ENCODE measurements at places on chromosomes 7 and 10.

GRCh38 chr7:28280516-28280915 lies 99.9 kb upstream of the JAZF1 start:
- no peaks in the 10 kb centered on the region for H3K36me3 ChIP-seq
- no peak overlapping the region for H3K4me3 ChIP-seq
- H3K4me1 ChIP-seq: no peaks in the 10 kb centered on the region
- no peak overlapping the region for H3K27ac ChIP-seq

DNA sequence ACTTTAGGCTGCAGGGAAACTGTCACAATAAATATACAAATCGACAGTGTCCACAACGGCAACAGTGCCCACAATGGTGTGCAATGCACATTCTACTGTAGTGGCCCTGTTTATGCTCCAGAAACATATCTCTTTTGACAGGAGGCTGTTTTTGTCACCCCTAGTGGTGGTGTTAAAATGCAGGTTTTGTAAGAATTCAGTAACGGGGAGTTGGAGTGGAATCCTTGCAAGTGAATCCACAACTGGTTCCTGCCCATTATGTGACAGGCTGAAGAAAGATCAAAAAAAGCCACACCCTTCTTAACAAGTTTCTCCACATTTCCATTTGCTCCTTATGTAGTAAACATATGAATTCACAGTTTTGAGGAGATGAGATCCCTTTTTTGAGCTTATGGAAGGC lies 58.5 kb downstream of the BEND7 start:
- DNase-seq: no peak
- H3K27ac ChIP-seq: no peak overlapping the region
- H3K27me3 ChIP-seq: no peaks in the 10 kb centered on the region
- no peak overlapping the region for H3K4me3 ChIP-seq
- H3K4me1 ChIP-seq: no peaks in the 10 kb centered on the region

DNA sequence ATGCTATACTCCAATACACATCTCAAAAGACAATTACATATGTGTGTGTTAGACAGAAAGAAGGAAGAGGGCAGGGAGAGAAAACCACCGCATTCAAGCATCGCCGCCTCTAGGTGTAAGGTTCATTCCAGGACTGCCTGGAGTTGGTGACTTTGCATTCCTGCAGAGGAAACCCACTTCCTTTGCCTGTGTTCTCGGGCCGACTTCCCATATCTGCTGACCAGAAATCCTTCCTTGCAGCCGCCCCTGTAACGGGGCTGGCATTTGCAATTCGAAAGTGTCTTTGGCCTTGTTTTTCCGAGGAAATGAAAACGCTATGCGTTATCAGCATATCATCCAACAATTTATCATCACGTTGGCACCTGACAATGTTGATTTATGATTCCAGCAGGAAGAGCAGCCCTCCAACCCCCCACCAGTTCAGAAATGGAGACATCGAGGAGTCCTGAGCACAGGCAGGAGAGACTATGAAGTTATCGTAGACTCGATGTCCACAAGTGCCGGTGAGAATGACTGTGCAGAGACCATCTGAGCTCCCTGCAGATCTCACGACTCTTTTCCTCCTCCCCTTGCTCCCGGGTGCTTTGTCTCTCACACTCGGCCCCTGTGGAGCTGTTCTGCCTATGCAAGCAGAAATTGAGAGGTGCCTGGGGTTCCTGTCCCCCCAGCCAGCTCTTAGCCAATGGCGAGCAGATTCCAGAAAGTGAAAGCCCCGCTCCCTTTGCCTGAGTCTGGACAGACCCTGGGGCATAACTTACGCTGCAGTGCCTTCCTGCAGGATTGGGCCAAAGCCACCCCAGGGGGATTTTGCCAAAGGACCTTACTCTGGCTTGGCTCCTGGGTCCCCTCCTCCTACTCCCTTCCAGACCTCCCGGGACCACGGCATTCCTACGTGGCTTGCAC lies 68.9 kb upstream of the FOXK1 start:
- peaks cover 16% of the 10 kb centered on the region for H3K4me1 ChIP-seq
- H3K27ac ChIP-seq: no peak overlapping the region
- no peaks in the 10 kb centered on the region for H3K36me3 ChIP-seq
- H3K27me3 ChIP-seq: no peaks in the 10 kb centered on the region

DNA sequence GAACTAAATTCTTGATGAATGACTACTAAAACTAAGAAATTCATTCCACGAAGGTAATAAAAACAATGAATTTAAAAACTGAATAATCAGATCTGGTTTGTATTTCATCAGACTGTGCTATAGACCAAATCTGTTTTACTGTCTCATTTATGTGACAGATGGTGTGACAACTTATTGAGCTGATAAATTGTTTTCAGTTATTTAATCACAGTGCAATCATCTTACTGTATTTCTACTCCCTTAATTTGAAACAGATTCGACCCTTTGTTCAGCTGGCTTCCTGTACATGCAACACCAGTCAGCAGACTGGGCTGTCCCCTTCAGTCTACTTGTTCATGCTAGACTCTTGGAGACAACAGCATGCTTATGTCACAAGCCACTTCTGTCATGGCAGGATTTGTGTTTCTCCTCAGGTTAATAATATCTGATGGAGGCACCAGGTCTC lies 150.9 kb downstream of the MBL2 start:
- H3K27ac ChIP-seq: no peak overlapping the region
- no peaks in the 10 kb centered on the region for H3K4me1 ChIP-seq
- H3K4me3 ChIP-seq: no peak overlapping the region
- H3K36me3 ChIP-seq: no peaks in the 10 kb centered on the region
- H3K27me3 ChIP-seq: no peaks in the 10 kb centered on the region

- no peaks in the 10 kb centered on the region for H3K27me3 ChIP-seq
- no peak for DNase-seq
- no peaks in the 10 kb centered on the region for H3K4me1 ChIP-seq
These were observed 119.3 kb upstream of the LAMB4 start for GRCh38 chr7:108249453-108249852.

DNA sequence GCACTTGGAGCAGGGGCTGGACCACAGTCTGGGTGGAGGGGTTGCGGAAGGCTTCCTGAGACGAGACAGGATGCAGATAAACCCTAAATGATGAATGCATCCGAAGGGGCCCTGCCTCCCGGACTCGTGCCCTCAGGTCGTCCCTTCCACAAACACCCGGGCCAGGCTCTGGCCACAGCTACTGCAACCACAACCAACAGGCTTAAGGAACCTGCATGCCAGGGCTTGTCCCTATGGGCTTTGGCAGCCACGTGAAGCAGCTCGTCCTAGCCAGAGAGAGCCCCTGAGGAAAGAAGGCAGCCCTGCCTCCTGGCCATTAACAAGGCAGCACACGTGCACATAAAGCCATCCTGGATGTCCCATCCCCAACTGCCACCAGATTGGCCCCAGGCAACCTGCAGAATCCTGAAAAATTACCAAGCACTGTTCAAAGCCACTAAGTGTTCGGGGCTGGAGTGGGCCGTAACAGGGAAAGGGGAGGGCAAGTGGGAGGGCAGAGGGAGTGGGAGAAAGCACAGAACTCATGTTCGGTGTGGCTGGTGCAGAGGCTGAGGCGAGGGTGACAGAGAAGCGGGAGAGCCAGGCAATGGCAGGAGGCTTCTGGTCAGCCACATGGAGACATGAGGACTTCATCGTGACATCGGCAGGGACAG lies 62.7 kb downstream of the MAD1L1 start:
- no peaks in the 10 kb centered on the region for H3K27me3 ChIP-seq
- no peak overlapping the region for H3K4me3 ChIP-seq
- DNase-seq: no peak
- H3K4me1 ChIP-seq: no peaks in the 10 kb centered on the region
- no peak overlapping the region for H3K27ac ChIP-seq
- H3K36me3 ChIP-seq: peaks cover 2% of the 10 kb centered on the region

DNA sequence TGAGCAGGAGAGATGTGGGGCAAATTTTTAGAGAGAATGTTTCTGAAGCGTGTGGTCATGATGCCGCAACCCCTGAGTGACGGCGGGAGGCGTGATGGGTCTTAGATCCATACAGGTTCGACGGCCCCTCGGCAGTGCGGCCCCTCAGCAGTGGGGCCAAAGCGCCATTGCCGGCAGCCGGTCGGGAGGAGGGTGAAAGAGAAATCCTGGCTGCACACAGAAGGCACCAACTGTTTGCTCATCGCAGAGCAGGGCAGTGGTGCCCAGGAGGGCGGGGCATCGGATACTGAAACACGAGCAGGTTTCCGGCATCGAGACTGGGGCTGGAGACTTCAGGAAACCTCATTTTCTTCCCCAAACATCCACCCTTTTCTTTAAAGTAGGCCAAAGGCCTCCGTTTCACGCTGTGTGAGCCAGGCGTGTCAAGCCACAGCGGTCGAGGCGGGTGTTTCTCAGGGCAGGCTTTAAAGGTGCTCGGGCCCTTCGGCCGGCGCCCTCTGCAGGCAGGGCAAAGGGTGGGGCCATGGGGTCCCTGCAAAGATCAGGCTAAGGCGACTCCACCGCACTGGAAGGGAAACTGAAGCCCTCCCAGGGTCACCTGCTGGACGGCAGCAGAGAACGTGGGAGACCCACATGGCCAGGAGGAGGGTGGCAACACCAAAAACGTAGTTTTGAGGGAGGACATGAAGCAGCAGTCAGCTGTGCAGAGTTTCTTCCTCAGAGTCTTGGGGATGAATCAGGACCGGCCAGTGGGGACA lies 42.0 kb upstream of the PPP2R2D start:
- peak; percentile 18 for DNase-seq
- peaks cover 5% of the 10 kb centered on the region for H3K27me3 ChIP-seq
- no peak overlapping the region for H3K4me3 ChIP-seq
- H3K4me1 ChIP-seq: no peaks in the 10 kb centered on the region
- H3K27ac ChIP-seq: no peak overlapping the region

DNA sequence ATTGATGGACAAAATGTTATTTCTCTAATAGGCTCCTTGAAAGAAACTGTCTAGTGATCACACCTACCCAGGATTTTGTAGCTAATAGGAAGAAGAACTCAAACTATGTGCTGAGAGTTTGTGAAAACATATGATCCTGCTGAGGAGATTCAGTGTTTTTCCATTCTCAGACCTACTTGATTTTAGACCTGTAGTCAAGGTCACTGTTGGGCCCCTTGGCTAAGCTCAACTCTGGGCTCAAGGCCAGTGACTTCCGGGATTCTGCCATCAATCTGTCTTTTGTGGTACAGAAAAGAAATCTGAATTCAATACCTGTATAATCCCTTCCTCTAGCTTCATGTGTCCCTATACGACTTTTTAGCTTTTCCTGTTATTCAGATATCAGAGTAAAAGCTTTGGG lies 79.7 kb upstream of the FERD3L start:
- DNase-seq: no peak
- no peaks in the 10 kb centered on the region for H3K36me3 ChIP-seq
- H3K4me1 ChIP-seq: no peaks in the 10 kb centered on the region
- no peaks in the 10 kb centered on the region for H3K27me3 ChIP-seq

DNA sequence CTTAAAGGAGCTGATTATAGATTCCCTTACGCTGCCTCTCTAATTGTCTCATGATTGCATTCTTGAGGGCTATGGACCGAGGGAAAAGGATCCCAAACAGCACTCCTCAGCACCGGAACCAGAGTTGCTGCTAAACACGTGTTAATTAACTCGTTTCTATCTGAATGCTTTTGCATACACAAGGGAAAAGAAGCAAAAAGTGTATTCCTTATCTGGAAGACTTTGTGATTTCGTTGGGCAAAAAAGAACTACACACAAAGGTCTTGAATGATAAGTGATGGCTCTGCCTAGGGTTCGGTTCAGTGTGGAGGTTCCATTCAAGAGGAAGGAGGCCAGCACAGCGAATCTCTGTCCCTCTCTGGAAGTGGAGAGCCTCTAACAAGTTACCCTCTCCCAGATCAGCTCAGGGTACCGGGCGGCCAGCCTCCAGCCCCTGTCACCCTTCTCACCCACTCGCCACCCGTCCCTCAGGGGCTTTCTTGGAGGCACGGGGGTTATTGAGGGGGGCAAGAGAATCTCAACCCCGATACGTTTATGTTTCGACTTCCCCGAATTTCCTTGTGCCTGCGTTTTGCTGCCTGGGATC lies 515 bp upstream of the SLC4A2 start:
- no peaks in the 10 kb centered on the region for H3K27me3 ChIP-seq
- H3K36me3 ChIP-seq: peaks cover 6% of the 10 kb centered on the region
- peaks cover 50% of the 10 kb centered on the region for H3K4me1 ChIP-seq
- peak overlapping the region; percentile 94 for H3K27ac ChIP-seq

DNA sequence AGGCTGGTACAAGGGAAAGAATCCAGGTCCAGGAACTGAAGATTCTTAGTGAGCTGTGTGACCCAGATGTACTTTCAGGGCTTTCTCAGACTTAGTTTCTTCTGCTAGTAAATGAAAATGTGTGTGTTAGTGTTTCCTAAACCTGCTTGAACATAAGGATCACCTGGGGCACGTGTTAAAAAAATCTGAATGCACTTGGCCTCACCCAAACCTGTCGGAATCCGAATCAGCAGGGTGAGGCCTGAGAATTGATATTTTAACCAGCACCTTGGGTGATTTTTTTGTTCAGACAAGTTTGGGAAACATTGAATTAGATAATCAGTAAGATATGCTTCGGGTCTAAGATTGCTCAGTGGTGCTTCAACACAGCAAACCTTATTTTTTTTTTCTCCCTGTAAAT lies 59.7 kb downstream of the ZNF365 start:
- H3K4me3 ChIP-seq: no peak overlapping the region
- H3K4me1 ChIP-seq: peaks cover 10% of the 10 kb centered on the region
- H3K27ac ChIP-seq: no peak overlapping the region

DNA sequence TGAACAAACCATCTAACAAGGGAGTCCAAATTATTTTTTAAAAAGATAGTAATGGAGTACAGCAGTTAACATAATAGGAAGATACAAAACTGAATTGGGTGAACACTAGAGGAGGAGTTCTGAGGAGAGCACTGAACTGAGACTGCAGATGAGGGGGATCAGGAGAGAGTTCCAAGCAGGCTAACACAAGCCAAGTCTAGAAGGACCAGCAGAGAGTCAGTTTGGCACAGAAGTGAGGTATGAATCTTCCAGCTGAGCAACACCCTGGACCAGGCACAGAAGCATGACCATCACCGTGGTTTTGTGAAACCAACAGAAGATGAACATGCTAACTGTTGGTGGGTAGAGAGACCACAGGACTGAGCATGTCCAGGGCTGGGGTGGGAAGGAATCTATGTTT lies 30.8 kb upstream of the PLCE1 start:
- no peaks in the 10 kb centered on the region for H3K27me3 ChIP-seq
- no peak overlapping the region for H3K4me3 ChIP-seq
- H3K36me3 ChIP-seq: no peaks in the 10 kb centered on the region
- no peak for DNase-seq
- no peaks in the 10 kb centered on the region for H3K4me1 ChIP-seq

Measured in activated naive CD4-positive, alpha-beta T cell treated with anti-CD3 and anti-CD28 coated beads, Interleukin-2, amount 10 ng/mL, durations not matched to agents 7 days and 5 days (primary cell).